ENCODE measurements at places on chromosomes 5 and 9. TPM values are rescaled to one million over a fixed set of nuclear protein-coding genes. Genes with fewer than 3 reads are reported as not detected.

The FBN2 gene
- 18.5 TPM for total RNA-seq

The NFX1 gene
- 13.0 TPM for total RNA-seq

The EPB41L4A gene
- total RNA-seq, result 0.11 TPM

The TTC33 gene
- total RNA-seq, result 19.4 TPM

The CCNG1 gene
- total RNA-seq, result 191 TPM

The CTXN3 gene
- total RNA-seq, result not detected

The SLC45A2 gene
- not detected for total RNA-seq

The CD180 gene
- total RNA-seq, result not detected

The PITX1 gene
- 25.0 TPM for total RNA-seq

The CDO1 gene
- total RNA-seq, result 6.8 TPM

The QSOX2 gene
- total RNA-seq, result 19.3 TPM

The GEMIN5 gene
- 26.7 TPM for total RNA-seq

Measured in SJSA1 (cell line).